SK-N-SH (cell line): ENCODE measurements at places on chromosomes 6 and 20.
A peak's percentile ranks its signal among the peaks of the same experiment; 100 is the strongest.

DNA sequence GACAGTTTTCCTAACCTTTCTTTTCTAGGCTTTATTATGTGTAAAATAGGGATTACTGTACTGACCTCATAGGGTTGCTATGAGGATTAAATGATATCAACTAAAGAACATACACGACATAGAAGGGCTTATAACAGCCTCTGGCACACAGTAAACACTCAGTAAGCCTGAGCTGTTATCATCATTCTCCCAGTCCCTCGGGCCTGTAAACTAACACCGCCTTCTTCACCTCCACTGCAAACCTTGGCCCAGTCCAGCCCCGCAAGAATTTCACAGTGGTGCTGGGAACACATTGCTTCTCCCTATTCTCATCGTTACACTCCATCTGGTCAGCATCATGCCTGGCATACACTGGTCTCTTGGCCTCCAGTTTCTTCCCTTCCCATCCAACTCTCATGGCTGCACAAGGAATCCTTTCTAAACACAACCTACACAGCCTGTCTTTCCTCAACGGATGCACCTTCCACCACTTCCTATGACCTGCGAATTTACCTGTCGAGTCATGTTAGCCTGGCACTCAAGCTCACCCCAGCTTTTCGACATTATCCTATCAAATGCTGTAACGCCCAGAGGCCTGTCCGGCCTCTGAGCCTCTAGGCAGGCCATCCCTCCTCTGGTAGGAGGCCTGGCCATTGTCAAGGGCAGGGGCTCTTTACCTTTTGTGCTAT is 92.1 kb downstream of the FYN start:
- no peak for DNase-seq

DNA sequence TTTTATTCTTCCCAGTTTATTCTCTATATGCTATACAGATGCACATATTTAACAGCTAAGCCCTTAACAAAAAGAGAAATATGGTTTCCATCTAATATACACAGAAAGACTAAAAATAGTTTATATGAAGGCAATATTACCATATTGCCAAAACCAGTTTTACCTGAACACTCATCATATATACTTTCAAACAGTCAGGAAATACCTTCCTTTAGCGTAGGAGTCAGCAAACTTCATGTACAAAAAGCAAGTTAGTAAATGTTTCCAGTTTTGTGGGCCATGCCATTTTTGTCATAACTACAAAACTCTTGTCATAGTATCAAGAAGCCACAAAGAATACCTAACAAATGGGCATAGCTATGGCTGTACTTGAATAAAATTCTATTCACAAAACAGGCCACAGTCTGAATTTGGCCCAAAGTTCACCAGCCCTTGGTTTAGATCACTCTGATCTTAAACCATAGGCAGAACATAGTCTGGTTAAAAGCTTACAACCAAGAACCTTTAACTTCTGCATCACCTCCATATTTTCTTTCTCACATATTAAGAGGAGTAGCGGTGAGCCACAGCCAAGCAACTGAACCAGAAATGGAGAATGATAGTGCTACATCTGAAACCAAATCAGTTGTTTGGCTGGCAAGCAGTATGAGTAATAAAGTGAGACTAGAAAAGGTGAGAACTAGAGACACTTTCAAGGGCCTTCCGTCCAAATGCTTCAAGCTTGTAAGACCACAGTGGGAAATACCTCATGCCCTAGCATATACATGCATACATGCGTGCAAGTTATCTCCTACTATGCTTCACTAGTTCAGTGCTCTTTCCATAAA is 116.6 kb downstream of the PTPRK start:
- no peak for DNase-seq

- DNase-seq = no peak
Observed at GRCh38 chr6:113707194-113707593, 150.0 kb upstream of the MARCKS start.

DNA sequence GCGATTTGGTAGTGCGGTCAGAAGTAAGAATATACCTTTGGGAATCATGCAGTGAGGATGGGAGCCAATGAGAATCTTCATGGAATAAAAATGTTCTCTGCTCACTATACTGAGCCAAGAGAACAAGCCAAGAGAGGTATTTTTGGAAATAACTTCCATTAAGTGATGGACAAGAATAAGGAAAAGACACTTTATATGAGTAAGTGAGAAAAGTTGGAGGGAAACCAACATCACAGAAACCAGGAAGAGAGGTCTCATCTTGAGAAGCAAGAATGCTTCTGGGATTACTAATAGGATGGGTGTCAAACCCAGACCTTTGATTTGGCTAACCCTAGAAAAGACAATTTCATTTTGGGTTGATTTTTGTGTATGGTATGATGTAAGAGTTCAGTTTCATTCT is 181.2 kb upstream of the JAG1 start:
- no peak for DNase-seq

GRCh38 chr6:105370351-105370750 is 32.5 kb downstream of the PREP start:
- no peak for DNase-seq

- no peak for DNase-seq
Observed at GRCh38 chr6:154920495-154921200, 74.5 kb upstream of the TIAM2 start.

DNA sequence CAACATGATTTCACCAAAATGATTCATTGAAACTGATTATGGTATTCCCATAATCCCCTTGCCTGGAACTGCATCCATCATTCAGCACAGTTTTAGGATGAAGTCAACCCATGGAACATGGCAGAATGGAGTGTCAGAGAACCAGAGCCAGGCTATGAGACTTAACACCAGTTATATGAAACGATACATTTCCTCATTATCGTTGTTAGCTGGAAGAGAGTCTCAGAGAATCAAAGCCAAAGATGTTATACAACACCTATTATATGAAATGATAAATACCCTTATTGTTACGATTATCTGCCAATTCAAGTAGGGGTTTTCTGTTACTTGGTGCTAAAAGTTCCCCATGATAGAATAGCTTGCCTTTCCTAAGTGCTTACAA is 131.2 kb downstream of the BCAS1 start:
- no peak for DNase-seq

DNA sequence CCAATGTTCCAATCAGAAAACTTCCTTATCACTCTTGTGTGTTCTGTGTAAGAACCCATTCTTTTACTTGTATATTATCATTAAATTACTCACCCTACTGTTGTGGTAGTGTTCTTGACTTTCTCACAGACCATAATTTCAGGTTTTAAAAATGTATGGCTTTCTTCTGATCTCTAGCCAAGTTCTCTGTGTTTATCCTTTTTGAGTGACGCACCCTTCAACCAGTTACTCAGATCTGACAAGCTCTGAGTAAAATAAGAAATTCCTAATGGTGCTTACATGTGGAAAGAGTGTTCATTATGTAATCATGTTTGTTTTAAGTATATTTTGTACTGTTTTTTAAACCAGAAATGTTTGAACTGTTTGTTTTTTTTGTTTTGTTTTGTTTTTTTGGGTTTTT is 11.0 kb downstream of the TBPL1 start:
- DNase-seq = no peak

- no peak for DNase-seq
Observed at GRCh38 chr20:53291548-53291947, 302.1 kb downstream of the ZNF217 start.

DNA sequence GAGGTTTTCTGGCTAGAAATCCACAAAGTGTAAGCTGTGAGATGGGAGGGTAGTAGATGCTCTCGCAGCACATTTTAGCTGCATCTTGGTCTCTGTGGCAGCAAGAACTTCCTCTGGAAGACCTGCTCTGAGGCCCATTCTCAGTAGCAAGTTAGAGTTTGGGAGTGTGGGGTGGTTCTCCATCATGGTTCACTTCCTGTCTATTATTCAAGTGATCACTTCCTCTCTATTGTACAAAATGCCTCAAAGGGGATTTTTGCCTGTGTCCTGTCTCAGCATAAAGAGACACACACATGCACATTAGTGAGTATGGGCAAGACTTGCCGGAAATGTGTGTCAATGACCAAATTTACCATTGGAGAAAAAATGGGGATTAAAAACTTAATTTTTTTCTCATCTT is 42.5 kb downstream of the LYRM2 start:
- no peak for DNase-seq

DNA sequence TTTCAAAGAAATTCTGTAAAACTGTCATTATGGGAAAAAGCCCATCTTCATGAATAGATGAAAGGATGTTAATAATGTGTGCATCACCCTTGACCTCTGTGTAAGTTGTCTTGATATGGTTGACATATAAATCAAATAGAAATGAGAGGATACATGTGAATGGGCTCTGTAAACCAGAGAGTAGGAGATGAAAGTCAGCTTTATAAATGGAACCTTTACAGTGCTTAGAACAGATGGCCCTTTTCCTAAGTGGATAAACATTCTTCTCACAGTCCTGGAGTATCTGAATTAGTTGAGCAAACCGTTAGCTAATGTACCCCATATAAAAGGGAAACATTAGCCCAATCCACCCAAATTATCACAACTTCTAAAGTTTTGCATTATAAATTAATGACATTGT is 57.5 kb downstream of the MYLK4 start:
- DNase-seq = no peak

GRCh38 chr6:168469521-168469920 is 28.5 kb downstream of the SMOC2 start:
- DNase-seq = peak; percentile 37

DNA sequence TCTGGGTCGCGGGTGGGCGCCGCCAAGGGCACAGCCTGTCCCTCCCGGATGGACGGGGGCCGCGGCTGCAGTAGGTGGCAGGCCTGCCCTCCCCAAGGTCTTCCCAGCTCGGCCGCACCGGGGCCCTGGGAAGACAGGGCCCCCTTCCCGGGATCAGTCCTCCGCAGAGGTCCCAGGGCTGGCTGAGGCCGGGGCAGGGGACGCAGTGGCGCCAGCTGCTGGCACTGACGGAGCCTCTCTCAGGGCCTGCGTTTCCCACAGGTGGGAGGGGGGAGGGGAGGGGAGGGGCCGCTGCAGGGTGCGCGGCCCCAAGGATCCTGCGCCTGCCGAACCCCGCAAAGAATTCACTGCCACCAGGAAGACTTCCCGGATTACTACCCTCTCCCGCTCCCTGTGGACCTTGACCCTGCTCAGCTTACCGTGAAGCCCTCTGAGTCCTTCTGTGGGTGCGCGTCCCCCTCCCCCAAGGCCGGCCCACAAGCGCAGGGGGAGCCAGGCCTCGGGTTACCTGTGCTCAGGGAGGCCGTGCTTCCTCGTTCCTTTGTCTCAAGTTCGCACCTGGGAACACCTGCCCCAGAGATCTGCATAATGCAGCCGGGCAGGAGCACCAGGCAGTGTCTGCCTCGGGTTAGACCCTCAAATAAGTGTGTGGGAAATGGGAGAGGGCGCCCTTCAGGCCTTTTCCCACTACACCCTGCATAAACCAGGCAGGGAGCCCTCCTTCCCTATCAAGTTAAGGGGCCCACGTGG is 5.1 kb downstream of the LZTS3 start:
- peak; percentile 44 for DNase-seq

GRCh38 chr6:89035252-89036101 is 45.1 kb upstream of the PNRC1 start:
- no peak for DNase-seq

GRCh38 chr20:42267793-42268384 is 649.7 kb upstream of the CHD6 start:
- no peak for DNase-seq

- no peak for DNase-seq
Observed at GRCh38 chr20:46563170-46563859, 12.9 kb upstream of the OCSTAMP start.

DNA sequence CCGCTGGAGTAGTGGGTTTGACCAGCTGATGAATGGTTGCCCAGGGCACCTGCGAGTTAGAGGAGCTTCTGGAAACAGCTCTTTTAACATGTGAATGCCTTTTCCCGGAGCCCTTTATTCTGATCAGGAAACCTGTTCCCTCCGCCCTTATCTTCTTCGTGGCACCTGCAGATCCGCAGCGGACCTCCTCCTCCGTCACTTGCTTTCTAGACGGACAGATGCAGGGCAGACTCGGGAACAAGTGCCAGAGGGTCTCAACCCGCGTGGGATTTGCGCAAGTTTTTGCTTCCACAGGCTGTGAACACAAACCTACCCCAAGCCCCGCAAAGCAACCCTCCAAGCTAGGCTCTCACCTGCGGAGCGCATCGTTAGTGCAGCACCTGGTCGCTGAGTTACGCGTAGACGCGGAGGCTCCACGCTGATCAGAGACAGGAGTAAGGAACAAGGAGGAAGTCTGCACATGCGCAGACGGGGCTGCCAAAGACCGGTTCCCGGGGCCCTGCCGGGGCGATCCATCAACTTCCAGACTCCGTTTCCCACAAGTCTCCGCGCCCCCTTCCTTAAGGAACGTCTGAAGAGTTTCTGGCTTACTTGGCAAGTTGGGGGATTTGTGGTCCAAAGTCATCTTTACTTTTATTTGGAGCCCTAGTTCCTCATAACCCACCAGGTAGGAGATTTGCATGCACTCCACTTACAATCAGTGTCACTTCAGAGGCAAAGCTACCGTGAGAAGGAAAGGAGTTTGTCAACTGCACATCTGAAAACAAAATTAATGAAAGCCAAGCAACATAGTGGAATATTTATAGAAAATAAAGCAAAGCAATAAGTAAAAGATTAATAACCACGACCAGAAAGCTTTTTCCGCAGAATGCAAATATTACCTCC is 52.7 kb upstream of the ELMO2 start:
- DNase-seq = peak; percentile 84

DNA sequence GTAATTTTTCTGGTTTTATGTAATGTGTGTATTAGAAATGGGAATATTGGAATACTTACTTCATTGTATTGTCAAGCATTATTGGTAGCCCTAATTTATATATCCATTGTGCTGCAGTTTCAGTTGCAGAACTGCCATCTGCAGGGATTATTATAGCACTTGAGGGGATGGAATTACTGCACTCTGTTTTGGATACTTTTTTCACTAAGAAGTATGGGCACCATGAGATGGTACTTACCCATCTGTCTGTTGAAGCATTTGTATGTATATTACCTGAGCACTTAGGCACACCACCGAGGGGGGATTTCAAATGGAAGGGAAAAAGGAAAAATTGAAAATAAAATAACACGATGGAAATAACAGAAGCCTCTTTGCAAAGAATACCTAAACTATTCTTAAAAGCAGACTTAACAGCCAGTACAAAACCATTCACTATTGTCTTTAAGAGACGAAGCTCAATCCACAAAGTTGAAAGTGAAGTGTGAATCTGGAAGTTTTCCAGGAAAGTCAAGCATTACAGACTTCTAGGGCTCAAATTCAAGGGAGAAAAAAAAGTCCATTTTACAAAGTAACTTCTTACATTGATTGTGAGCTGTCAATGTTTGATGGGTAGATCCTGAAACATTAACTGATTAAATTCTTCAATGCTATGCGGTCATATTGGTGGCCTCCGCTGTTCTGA is 318.7 kb downstream of the SOX4 start:
- DNase-seq = no peak

DNA sequence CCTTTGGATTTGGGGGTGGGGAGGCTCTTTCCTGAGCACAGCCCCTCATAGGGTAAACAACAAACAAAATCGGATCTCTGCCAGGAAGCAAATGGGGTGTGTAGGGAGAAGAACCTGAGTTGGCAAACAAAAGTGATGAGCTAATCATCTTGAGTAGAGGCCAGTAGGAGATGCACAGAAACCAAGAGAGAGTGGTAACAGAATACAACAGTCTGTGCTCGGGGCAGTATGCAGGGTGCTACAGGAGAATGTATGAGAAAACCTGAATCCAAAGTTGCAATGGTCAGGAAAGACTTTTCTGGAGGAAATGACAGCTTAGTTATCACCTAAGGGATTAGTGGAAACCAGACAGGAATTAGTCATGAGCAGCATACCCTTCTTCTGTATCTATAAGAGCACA is 177.8 kb downstream of the CDKAL1 start:
- no peak for DNase-seq
